ENCODE measurements at places on chromosomes 5 and 9.

DNA sequence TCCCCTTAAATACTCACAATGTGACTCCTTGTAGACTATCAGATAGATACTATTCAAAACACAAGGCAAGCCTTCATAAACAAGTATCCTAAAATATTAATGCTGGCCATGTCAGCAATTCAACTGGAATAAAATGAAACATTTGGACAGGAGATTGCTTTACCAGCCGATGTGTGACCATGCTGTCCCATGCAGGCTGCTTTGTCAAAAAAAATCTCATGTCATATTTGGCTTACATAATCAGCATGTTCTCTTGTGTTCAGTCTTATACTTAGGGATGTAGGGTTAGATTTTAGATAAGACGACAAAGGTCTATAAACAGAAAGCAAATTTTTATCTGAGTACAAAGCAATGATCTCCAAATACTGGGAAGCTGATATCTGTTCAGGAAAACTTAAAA is 108.5 kb downstream of the NR6A1 start:
- DNase-seq, result no peak

DNA sequence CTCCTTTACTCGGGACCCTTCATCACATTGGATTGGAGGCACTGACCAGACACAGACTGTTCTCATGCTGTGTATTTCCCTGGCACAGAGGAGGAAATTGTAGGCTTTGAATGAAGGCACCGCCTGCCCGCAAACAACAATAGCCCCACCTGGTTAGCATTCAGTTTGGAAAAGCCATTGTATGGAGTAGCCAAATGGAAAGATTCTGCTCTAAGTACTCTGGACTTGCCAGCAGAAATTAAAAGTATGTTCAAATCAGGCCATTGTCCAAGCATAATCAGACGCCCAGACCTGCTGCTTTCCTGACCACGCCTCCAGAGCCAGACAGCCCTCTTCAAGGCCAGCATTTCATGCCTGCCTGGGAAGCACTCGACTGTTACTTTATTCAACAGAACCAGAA is 8.0 kb upstream of the SEMA4D start:
- DNase-seq, result no peak

GRCh38 chr5:67897431-67897830 is 318.1 kb upstream of the PIK3R1 start:
- DNase-seq, result no peak

GRCh38 chr9:123960965-123961364 is 31.0 kb upstream of the DENND1A start:
- no peak for DNase-seq

DNA sequence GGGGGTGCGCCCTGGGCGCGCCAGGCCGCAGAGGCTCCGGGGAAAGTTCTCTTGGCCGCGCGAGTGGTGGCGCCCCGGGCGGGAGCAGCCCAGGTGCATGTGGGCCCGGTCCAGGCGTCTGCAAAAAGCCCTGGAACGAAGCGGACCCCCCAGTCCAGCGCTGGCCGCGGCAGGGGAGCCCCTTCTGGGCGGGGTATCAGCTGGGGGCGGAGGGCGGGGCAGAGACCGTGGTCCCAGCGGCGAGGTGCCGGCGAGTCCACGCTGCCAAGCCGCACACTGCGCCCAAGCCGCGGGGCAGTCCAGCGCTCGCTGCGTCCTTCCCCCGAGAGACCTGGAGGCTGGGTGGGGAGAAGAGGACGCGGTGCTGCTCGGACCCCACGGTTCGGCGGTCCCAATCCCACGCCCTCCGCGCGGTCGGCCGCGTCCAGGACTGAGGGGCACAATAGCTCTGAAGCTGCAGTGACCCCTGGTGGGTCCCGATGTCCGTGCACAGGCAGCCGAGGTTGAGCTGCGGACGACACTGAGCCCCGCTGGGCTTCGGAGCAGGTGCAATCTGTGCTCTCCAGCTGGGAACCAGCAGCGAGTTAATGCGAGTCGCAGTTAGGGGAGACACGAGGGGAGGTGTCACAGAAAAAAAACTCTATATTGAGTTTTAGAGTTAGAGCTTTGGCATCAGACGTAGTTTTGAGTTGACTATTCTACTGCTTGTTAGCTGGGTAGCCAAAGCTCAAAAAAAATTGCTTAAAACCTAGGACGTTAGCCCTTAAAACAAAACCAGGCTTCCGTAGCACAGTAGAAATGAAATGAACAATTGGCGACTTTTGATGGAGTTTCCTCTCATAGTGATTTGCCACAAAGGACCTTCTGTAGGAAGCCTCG is 1.1 kb upstream of the EPB41L4A start:
- no peak for DNase-seq

- DNase-seq, result peak; percentile 21
Measured at GRCh38 chr5:6820851-6821479, 107.7 kb downstream of the TENT4A start.

DNA sequence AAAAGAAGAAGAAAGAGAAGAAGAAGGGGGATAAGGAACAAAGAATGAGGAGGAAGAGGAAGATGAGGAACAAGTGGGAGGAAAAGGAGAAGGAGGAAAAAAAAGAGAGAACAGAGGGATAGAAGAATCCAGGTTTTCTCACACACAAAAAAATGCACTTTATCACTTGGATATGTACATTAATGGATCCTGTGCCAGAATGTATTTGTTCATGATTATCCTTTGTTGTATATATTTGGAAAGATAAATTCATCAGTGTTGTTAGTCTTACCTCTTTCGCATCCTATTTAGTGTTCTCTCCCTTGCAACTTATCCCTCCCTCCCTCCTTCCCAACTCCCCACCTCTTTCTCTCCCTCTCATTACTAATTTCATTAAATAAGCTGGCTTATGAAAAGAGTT is 298.8 kb downstream of the SLCO4C1 start:
- DNase-seq, result no peak

GRCh38 chr9:75054368-75055001 is 26.4 kb upstream of the CARNMT1 start:
- DNase-seq, result no peak

GRCh38 chr9:92108122-92108521 is 7.1 kb downstream of the SPTLC1 start:
- DNase-seq, result no peak

GRCh38 chr5:173902743-173903142 is 14.6 kb downstream of the CPEB4 start:
- no peak for DNase-seq

GRCh38 chr9:93651521-93651950 is 75.2 kb downstream of the PHF2 start:
- DNase-seq, result no peak

GRCh38 chr5:88190106-88190834 is 78.4 kb downstream of the TMEM161B start:
- no peak for DNase-seq

DNA sequence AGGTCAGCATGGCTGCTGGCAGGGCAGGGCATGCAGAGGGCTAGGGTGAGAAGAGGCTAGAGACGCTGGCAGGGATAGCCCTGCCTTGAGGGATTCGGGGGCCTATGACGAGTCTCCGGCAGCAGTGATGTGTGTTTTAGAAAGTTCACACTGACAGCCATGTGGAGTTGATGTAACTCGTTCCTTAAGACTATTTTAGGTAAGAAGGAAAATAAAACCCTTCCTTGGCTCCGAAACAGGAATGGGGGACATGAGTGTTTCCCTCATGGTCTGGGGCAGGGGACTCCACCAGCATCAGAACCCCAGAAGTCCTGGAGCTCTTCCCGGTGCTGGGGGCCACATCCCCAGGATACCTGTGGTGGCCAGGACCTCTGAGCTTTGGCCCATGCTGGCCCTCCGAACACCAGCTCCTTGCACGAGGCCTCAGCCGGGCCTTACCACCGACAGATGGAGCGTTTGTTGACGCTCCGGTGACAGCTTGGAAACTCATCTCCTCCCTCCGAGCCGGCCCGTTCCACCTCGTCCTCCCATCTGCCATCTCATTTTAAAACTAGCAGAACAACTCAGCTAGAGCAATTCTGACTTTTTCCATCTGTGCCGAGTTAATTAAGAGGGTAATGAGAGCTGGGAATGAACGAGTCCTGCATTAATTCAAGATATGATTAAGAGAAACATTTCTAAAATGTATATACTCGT is 337.7 kb downstream of the CDK5RAP2 start:
- DNase-seq, result no peak

- DNase-seq, result peak; percentile 20
Measured at GRCh38 chr5:133287500-133287899, 235.7 kb downstream of the HSPA4 start.

DNA sequence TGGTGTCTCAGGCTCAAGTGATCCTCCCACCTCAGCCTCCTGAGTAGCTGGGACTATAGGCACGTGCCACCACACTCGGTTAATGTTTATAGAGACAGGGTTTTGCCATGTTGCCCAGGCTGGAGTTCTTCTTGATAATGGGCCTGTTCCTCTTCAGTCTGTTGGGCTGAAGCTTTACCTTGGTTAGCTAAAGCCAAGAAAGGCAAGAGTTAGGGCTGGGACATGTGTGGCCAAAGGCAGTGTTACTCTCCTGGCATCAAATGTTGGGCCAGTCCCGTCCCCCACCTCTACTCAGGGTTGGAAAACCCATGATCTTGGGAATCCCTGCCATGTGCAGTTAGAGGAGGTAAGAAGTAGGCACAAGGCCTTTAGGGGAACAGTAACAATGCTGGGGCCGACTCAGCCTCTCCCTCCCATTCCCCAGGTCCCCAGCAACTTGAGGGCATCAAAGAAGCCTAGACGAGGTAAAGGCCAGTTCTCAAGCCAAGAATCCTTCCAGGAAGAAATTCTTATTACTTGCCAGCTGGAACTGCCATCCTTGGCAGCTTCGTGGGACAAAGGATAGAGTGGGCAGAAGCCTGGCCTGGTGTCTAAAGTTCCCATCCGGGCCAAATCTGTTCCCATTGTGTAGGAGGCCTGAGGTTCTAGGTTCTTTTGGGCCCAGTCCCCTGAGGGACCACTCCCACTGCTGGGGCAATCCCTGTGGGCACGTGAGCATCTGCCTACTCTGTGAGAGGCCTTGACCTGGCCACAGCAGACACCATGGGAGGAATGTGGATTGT is 4.5 kb downstream of the EGR1 start:
- DNase-seq, result no peak

GRCh38 chr9:93669958-93670207 is 93.5 kb downstream of the PHF2 start:
- no peak for DNase-seq

- DNase-seq, result no peak
Measured at GRCh38 chr5:145499483-145499882, 335.7 kb downstream of the PRELID2 start.

DNA sequence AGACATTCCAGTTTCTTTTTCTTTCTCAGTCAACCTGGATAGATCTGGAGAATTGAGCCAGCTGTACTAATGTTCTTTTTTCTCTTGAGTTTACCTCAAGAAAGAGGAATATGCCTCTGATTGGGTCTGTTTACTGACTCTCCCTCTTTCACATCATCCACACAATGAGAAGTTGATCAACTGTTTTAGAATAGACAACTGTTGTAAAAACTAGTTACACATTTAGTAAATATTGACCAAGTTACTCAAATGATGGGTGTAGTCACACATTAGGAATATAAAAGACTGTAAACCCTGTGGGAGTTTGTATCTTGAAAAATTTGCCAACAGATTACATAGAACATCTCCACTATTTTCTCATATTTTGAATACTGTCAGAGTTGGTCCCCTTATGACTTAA is 330.8 kb downstream of the FER start:
- DNase-seq, result no peak

GRCh38 chr5:132666310-132667123 is 7.3 kb upstream of the IL4 start:
- no peak for DNase-seq

DNA sequence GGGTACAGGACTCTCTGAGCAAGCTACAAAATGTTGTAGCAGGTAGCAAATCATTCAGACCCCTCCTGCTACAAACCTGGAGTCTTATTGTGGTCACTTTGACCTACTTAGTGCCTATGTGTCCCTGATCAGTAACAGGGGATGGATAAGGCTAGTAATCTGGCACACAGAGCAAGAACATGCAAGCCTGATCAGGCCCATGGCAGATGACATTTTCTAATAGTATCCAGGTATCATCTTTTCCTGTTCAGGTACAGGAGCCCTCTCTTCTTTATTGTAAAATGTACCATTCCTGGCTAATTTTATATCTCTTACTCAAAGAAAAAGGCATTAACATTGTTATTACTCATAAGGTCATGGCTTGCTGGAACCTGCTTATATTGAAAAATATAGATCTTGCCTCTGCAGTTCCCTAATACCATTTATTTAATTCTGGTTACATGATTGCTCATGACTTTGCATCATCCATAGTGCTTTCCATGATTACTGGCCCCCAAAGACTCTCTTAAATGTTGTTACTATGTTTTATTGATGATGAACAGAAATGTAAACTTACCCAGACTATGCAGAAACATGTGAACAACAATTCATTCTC is 18.2 kb upstream of the CCNH start:
- no peak for DNase-seq

DNA sequence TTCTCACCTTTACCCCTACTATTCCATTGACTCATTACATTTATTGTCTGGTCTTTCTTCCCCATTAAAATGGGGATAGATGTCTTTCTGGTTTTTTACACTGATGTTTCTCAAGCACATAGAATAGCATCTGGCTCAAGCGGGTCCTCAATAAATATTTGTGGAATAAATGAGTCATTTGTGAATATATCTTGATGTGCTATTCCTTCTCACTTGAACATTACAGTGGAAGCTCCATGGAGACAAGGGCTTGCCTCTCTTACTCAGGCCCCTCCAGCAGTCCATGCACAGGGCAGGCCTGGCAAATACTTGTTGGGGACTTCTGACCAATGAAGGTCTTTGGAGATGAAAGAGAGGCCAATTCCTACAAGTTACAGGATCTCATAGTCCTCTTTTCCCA is 151.7 kb upstream of the TAS2R1 start:
- no peak for DNase-seq

GRCh38 chr5:138883211-138883610 is 8.1 kb upstream of the LRRTM2 start:
- no peak for DNase-seq

- no peak for DNase-seq
Measured at GRCh38 chr9:134290603-134291451, 35.4 kb upstream of the RXRA start.

DNA sequence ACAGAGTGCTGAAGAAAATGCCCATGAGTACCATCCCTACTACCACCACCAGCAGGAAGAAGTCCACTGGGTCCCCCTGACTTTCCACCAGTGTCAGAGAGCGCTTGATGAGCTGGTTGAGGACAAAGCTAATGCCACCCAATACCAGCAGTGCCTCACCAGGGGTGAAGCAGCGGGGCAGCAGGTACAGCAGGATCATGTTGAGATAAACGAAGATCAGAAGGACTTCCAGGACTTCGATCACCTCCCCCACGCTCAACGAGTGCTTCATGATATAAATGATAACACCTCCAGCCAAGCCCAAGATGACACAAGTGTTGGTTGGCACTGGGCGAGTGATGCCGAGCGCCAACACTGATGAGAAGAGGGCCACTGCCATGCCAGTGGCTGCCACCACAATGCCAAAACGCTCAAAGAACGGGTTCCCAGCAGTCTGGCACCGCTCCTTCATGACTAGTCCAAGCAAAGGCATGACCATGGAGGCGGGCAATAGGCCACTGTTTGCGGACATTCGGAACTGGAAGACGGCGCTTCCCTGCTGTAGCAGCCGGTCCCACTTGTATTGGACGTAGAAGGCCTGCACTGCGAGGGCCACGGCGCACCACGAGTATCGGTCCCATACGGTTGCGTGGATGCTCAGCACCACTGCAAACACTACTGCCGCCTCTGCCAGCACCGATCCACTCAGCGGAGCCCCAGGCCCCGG is 679 bp downstream of the DOLK start:
- no peak for DNase-seq
